Ecto neural progenitor cell (in vitro differentiated cells): ENCODE measurements at places on chromosomes 11 and 22.

DNA sequence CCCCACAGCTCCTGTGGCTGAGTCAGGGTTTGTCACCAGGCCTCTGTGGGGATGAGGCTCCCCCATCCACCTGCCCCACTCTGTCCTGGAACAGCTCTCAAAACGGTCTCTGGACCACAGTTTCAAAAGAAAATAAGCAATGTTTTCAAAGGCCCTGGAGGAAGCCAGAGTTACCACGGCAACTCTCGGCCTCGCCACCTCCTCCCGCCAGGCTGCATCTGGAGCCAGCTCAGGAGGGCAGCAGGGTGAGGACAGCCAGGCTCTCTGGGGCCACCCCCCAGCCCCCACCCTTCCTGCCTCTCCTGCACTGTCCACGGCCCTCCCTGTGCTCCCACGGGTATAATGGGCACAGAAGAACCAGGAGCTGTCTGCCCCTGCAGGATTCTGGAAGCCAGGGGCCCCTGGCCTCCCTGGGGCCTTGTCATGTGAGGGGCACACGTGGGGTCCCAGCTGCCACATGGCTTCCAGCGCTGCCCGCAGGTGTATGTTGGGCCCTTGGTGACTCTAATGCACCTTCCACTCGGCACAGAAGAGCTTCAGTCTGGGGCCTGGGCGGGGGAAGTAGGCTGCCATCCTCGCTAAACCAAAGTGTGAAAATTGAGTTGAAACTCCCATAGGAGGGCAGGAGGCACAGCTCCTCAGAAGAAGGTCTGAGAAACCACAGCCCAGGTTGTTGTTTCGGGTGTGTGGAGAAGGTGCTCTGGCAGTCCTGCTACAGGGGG lies 10.3 kb downstream of the CD81 start:
- DNase-seq = no peak

DNA sequence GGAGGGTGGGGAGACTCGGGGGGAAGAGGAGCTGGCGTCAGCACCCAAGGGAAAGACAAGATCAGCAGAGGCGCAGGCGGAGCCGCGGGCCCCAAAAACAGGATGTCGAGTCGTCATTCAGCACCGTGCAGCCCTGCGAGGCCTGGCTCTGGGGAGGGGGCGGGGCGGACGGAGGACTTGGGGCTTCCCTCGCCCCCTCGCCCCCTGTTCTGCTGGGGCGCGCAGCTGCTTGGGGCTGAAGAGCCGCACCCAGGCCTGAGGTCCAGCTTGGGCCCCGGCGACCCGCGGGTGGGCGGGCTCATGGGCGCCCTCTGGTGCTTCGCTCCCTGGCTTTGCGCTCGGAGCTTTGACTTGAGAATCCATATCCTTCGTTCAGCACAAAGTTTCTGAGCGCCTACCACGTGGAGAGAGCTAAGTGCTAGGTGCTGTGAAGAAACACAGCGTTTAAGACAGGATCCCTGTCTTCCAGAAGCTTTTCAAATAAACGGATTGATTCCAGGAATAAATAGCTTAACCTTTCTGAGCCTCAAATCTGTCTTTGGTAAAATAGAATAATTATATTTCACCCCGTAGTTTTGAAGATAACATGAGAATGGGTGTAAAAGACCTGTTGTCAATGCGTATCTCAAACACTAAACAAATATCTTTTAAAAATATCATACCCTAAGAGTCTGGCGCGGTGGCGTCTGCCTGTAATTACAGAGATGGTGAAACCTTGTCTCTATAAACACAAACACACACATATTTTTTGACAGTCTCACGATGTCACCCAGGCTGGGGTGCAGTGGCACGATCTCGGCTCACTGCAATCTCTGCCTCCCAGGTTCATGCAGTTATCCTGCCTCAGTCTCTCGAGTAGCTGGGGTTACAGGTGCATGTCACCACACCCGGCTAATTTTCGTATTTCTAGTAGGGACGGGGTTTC lies 929 bp upstream of the RHOG start:
- peak; percentile 89 for DNase-seq

- peak; percentile 49 for DNase-seq
Observed at GRCh38 chr11:49208006-49208721, at the start of gene FOLH1. Gene FOLH1 (minus strand): TSS chr11:49208602. CDS start chr11:49208409, 193 bp downstream.

GRCh38 chr11:42840860-42841259 lies 470.9 kb upstream of the API5 start:
- no peak for DNase-seq

- no peak for DNase-seq
Observed at GRCh38 chr11:15621565-15621964, 506.8 kb downstream of the INSC start.

DNA sequence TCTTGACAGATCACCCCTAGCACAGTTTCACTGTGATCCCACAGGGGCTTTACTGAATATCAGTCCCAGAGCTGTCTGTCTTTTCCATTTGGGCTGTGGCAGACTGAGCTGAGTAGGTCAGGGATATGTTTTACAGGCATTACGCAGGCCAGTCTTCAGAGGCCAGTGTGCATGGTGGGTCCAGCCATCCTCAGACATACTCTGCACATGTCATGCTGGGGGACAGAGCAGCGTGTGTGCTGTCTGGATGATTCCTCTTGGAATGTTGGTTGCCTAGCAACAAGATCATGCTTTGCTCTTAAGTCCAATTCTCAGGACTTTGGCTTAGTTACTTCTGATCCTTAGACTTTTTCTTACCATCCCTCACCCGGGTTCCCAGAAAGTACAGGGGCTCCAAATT lies 736.5 kb downstream of the DLG2 start:
- peak; percentile 71 for DNase-seq

GRCh38 chr11:21640491-21640890 lies 552.4 kb upstream of the ANO5 start:
- DNase-seq = no peak
